Right renal pelvis (tissue), 4 donors: ENCODE measurements at places on chromosomes 12 and 14. TPM values are rescaled to one million over a fixed set of nuclear protein-coding genes. Genes with fewer than 3 reads are reported as not detected.

Gene OR6C2
- polyA plus RNA-seq, result not detected

Gene GRIN2B
- 0.84 TPM for polyA plus RNA-seq

Gene SLC2A14
- 0.55 TPM for polyA plus RNA-seq

Gene KRT86
- 0.13 TPM for polyA plus RNA-seq

Gene CABP1
- 4.6 TPM for polyA plus RNA-seq

Gene SELPLG
- 1.8 TPM for polyA plus RNA-seq

Gene CCDC196
- polyA plus RNA-seq, result 0.14 TPM

Gene TAS2R31
- polyA plus RNA-seq, result 0.76 TPM

Gene B4GALNT3
- 16.7 TPM for polyA plus RNA-seq

Gene ARMH4
- 90.0 TPM for polyA plus RNA-seq

Gene APOF
- polyA plus RNA-seq, result 0.11 TPM

Gene IL26
- polyA plus RNA-seq, result not detected

Gene MYRFL
- polyA plus RNA-seq, result 1.2 TPM

Gene CLEC9A
- polyA plus RNA-seq, result 0.53 TPM

Gene C12orf50
- 0.27 TPM for polyA plus RNA-seq

Gene TTC9
- 3.6 TPM for polyA plus RNA-seq

Gene IL31
- not detected for polyA plus RNA-seq

Gene ACOT6
- not detected for polyA plus RNA-seq

Gene SLC25A47
- polyA plus RNA-seq, result not detected

Gene CMAS
- 61.6 TPM for polyA plus RNA-seq

Gene ADIPOR2
- 46.1 TPM for polyA plus RNA-seq

Gene ANKRD33
- 0.27 TPM for polyA plus RNA-seq

Gene EAPP
- 77.4 TPM for polyA plus RNA-seq

Gene PCNX1
- polyA plus RNA-seq, result 39.8 TPM

Gene LUM
- 48.8 TPM for polyA plus RNA-seq

Gene GYS2
- polyA plus RNA-seq, result not detected

Gene EXOC3L4
- polyA plus RNA-seq, result 3.8 TPM

Gene TRIM9
- polyA plus RNA-seq, result 2.6 TPM

Gene DPY19L2
- polyA plus RNA-seq, result 41.5 TPM

Gene CCT2
- 243 TPM for polyA plus RNA-seq

Gene ART4
- 0.16 TPM for polyA plus RNA-seq

Gene EML5
- 3.6 TPM for polyA plus RNA-seq

Gene IRF9
- 61.6 TPM for polyA plus RNA-seq

Gene SLC10A1
- 0.11 TPM for polyA plus RNA-seq

Gene COQ6
- 30.2 TPM for polyA plus RNA-seq

Gene KRT6B
- polyA plus RNA-seq, result not detected

Gene SNRPF
- 108 TPM for polyA plus RNA-seq

Gene PSME2
- polyA plus RNA-seq, result 183 TPM

Gene PTHLH
- 1.2 TPM for polyA plus RNA-seq

Gene PPP1R36
- 0.90 TPM for polyA plus RNA-seq

Gene PRB2
- not detected for polyA plus RNA-seq

Gene PPP1R1A
- polyA plus RNA-seq, result 61.3 TPM

Gene SIX6
- polyA plus RNA-seq, result not detected

Gene SPX
- polyA plus RNA-seq, result 13.5 TPM

Gene RERG
- polyA plus RNA-seq, result 42.5 TPM

Gene REM2
- 1.1 TPM for polyA plus RNA-seq

Gene USP44
- polyA plus RNA-seq, result 3.0 TPM

Gene RNFT2
- polyA plus RNA-seq, result 4.8 TPM

Gene DENND5B
- 34.4 TPM for polyA plus RNA-seq

Gene KITLG
- polyA plus RNA-seq, result 29.6 TPM

Gene ZDHHC22
- 0.38 TPM for polyA plus RNA-seq

Gene RNU4-1
- not detected for polyA plus RNA-seq

Gene CSRP2
- 102 TPM for polyA plus RNA-seq

Gene KRT7
- 121 TPM for polyA plus RNA-seq

Gene BCL11B
- 2.6 TPM for polyA plus RNA-seq

Gene BATF
- polyA plus RNA-seq, result 1.00 TPM

Gene GPX2
- polyA plus RNA-seq, result 2.5 TPM

Gene TSHR
- polyA plus RNA-seq, result 0.21 TPM

Gene C3AR1
- polyA plus RNA-seq, result 3.6 TPM

Gene NTN4
- polyA plus RNA-seq, result 116 TPM
